ENCODE measurements at places on chromosomes 7 and 10.

GRCh38 chr10:58576751-58577436, 64.2 kb downstream of the BICC1 start:
- DNase-seq = no peak

DNA sequence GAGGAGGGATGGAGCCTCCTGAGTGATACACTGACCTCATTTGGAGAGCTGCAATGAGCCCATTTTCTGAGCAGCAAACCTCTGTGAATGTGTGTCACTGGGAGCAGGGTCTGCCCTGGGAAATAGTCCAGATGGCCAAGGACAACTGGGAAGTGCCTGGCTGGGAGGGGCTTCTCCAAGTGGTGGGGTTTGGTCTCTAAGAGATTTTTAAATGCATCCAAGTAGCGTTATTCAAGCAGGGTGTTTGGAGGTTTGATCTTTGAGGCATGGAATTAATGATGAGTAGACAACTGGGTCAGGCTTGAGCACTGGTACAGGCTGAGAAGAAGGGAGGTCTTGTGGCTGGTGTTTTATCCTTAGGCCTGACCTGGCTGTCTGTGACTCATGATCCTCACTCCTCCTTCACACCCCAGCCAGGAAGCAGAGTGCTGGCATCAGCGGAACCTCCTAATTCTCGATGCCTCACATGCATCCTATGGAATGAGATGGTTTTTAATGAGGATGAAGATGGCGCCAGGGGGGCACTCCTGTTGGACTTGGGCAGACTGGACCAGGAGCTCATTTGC, 3.3 kb downstream of the GOLGA7B start:
- no peak for DNase-seq

- DNase-seq = no peak
Measured at GRCh38 chr10:132061465-132061864, 4.3 kb upstream of the JAKMIP3 start.

- no peak for DNase-seq
Measured at GRCh38 chr7:80204454-80204853, 69.8 kb downstream of the GNAI1 start.

DNA sequence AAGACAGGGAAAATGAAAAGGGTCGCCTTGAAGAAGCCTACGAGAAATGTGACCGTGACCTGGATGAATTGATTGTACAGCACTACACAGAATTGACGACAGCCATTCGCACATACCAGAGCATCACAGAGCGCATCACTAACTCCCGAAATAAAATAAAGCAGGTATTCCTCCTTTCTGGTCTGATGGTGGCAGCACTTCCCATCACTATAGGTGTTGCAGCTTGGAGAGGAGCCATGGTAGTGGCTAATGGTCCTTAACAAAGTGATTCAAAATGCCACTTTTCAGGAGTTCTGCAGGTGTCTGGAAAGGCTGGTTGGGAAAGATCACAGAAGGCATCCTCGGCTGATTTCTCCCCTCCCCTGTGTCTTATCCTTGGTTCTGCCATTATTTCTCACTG, 22.1 kb downstream of the EXOC4 start:
- DNase-seq = no peak

- DNase-seq = no peak
Measured at GRCh38 chr10:34384372-34384771, 430.7 kb downstream of the PARD3 start.

- no peak for DNase-seq
Measured at GRCh38 chr10:131816941-131817700, 83.7 kb upstream of the PPP2R2D start.

DNA sequence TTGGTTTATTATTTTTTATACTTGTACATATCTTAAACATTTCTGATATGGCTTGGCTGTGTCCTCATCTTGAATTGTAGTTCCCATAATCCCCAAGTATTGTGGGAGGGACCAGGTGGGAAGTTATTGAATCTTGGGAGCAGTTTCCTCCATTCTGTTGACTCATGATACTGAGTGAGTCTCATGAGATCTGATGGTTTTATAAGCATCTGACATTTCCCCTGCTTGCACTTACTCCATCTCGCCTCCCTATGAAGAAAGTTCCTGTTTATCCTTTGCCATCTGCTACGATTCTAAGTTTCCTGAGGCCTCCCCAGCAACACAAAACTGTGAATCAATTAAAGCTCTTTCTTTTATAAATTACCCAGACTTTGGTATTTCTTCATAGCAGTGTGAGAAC, 207.7 kb downstream of the TPK1 start:
- DNase-seq = no peak

- peak; percentile 2 for DNase-seq
Measured at GRCh38 chr7:146146831-146147486, 30.4 kb downstream of the CNTNAP2 start.

GRCh38 chr10:17067376-17068264, 62.0 kb downstream of the CUBN start:
- no peak for DNase-seq

DNA sequence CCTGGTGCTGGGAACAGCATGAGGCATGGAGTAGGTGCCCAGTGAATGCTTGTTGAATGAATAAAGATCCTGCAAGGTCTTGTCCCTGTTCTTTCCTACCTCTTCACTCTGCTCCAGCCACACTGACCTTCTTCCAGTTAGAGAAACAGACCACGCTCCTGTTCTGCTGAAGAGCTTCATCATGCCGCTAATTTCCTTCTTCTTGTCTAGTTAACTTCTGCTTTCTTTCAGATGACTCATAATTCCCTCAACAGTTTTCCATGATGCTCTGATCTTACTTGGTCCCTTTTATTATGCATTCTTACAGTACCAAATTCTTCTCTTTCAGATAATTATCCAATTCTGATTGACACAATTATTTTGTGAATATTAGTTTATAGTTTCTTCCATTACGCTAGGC, 59.5 kb upstream of the C1QL3 start:
- no peak for DNase-seq

DNA sequence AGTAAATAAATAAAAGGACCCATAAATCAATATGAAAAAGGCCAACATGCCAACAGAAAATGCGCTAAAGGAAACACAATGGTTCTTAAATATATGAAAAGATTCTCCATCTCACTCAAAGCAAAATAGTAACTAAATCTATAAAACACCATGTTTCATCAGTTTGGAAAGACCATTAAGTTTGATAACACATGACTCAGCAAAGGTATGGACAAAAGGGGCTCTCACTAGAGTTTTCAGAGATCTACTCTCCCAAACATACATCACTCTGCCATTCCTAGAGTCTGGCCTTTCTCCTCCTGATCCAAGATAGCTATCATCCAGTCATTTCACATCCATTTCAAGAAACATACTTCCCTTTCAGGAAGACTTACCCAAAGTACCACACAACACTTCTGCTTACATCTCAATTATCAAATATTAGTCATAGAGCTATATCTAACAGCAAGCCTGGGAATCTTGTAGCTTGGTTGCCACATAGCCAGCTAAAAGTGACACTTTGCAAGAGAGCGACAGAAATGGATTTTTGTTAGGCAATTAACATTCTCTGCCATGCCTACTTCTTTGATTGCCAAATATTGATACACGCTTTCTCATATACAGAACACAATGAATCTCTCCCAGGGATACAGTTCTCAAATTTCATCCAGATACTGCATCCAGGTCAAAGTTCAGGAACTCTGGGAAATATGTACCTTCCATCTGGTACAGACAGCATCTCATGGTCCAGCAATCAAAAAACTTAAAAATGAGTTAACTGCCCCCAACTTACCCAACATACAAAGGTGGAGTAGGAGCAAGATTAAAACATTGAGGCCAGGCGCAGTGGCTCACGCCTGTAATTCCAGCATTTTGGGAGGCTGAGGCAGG, 28.8 kb downstream of the TOMM7 start:
- DNase-seq = no peak

GRCh38 chr10:98267894-98268693, at the start of gene LOXL4:
Gene LOXL4, minus strand, starts transcription at chr10:98268194. Its CDS starts 5,175 bp downstream, at chr10:98263019.
- DNase-seq = peak; percentile 54

GRCh38 chr10:110207805-110208613, 604 bp downstream of the MXI1 start:
- peak; percentile 31 for DNase-seq

All from AG10803 (cell line).